ENCODE measurements at places on chromosomes 16 and 17. TPM values are rescaled to one million over a fixed set of nuclear protein-coding genes. Genes with fewer than 3 reads are reported as not detected.

DNA sequence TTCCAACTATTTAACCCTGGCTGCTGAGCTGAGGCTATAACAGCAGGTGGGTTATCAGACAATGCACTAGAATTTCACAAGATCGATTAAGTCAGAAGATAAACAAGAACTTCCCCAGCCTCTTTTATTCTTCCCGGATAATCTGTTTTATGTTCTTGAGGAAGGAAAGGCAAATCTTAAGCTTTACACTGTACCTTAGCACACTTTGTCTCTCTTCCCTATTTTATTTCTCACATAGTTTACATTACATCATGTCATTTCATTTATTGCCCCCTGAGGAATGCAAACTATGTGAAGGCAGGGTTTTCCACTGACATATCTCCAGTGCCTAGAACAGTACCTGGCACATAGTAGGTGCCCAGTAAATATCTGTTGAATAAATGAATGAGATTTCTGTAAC lies 139.6 kb downstream of the SKAP1 start:
- H3K4me3 ChIP-seq: no peak overlapping the region
- no peak overlapping the region for H3K27ac ChIP-seq
- peaks cover 19% of the 10 kb centered on the region for H3K4me1 ChIP-seq
- DNase-seq: no peak
- H3K36me3 ChIP-seq: no peaks in the 10 kb centered on the region

- H3K27ac ChIP-seq: no peak overlapping the region
- no peak overlapping the region for H3K4me3 ChIP-seq
- peaks cover 88% of the 10 kb centered on the region for H3K36me3 ChIP-seq
- no peak for DNase-seq
These were observed 49.0 kb upstream of the ENDOV start for GRCh38 chr17:80365983-80366382.

The MMP15 gene
- 1.1 TPM for total RNA-seq

DNA sequence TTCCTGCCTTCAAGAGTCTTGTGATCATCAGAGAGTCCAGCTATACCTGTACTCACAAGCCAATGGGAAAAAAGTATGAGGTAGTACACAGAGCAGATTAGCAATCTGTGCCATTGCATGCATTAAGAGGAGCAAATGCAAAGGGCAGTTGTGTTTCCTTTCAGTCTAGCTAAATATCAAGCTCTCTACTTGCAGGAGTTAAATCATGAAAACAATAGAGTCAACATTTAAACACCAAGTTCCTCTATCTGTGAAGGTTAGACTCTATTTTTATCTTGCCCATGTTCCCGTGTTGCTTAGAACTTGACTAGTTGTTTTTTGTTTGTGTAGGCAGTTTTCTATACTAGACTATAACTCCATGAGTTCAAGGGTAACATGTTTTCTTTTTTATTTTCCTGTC lies 4.7 kb upstream of the FAM20A start:
- H3K36me3 ChIP-seq: no peaks in the 10 kb centered on the region
- H3K4me3 ChIP-seq: no peak overlapping the region
- no peak for DNase-seq
- no peak overlapping the region for H3K27ac ChIP-seq
- no peaks in the 10 kb centered on the region for H3K4me1 ChIP-seq

The KRTAP4-3 gene
- total RNA-seq: not detected

- peaks cover 10% of the 10 kb centered on the region for H3K36me3 ChIP-seq
- H3K4me1 ChIP-seq: peaks cover 68% of the 10 kb centered on the region
- H3K4me3 ChIP-seq: peak overlapping the region; percentile 95
- peak overlapping the region; percentile 67 for H3K27ac ChIP-seq
- DNase-seq: no peak
These were observed 316.3 kb downstream of the SEC14L1 start for GRCh38 chr17:77456951-77457548.

Data from CD8-positive, alpha-beta memory T cell (primary cell).